ENCODE measurements at places on chromosomes 3 and 15. TPM values are rescaled to one million over a fixed set of nuclear protein-coding genes. Genes with fewer than 3 reads are reported as not detected.

The CCDC9B gene
- 10.1 TPM for total RNA-seq

The ATP2B2 gene
- total RNA-seq = 0.05 TPM

The KLHL6 gene
- 0.11 TPM for total RNA-seq

The TMC3 gene
- total RNA-seq = 0.22 TPM

DNA sequence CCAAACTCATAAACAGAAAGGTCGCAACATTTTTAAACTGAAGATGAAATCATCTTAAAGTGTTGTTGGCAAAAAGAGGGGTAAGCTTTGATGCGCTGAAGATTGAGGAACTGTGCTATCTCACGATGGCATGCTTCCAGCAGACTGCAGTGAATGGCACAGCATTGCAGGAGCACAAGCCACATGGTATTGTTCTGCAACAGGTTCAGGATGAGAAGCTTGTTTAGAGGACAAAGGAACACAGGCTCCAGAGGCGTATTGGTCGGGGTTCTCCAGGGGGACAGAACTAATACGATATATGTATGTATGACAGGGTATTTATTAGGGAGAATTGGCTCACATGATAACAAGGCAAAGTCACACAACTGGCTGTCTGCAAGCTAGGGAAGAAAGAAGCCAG lies 13.8 kb upstream of the PLD1 start:
- no peak for DNase-seq

DNA sequence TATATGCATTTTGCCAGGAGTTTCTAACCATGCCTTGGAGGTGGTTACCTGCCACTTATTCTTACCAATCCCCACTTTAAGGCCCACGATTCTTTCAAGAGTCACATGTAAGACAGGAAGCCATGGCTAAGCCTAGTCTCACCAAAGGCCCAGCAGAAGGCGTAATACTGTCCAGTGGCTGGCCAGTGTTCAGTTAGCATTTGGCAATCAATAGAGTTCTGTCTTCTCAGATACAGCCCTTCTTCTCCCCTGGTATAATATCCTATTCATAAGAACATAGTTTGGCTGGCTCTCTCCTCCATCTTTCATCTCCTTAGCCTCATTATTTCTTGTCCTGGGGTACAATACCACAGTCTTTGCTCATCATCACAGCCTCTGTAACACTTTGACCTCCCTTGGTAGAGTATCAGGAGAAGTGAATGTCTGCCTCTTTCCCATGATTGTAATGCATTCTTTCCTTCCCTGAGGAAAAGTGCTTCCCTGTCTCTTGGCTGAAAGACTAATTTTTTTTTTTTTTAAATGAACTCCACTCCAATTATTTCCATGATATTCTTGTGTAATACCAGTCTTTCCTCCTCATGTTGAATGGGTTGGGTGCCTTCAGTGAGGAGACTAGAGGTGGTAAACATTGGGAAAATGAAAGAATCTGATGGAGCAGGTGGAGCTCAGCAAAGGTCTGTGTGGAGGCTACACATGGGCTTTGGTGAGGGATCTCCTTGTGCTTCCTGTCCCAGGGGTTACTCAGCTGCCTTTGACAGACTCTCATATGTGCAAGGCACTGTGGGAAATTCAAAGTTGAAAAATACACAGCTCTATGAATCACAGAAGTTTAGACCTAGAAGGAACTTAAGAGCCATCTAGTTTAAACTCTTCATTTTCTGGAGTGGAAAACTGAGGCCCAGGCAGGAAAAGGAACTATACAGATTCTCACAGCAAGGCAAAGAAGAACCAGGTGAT lies 218.2 kb downstream of the P3H2 start:
- peak; percentile 8 for DNase-seq

DNA sequence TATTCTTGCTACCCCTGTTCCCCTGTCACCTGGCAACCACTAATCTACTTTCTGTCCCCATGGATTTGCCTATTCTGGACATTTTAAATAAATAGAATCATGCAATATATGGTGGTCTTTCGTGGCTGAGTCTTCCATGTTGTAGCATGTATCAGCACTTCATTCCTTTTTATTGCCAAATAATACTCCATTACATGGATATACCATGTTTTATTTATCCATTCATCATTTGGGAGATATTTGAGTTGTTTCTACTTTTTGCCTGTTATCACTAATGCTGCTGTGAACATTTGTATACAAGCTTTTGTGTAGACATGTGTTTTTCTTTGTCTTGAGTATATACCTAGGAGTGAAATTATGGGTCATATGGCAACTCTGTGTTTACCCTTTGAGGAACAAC lies 50.6 kb downstream of the NR2C2 start:
- DNase-seq = no peak

DNA sequence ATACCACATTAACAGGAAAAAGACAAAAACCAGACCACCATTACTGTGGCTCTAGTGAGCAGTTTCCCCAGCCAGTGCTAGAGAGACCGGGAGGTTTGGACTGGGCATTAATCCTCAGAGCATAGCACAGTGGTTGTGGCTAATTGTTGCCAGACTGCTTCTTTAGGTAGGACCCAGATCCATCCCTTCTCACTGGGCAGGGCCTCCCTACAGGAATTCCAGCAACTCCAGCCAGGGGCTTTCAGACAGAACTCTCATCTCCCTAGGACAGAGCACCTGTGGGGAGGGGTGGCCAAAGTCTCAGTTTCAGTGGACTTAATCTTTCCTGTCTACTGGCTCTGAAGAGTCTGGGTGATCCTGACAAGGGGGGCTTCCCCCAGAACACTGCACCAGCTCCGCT lies 759.6 kb downstream of the SQOR start:
- DNase-seq = no peak

- DNase-seq = peak; percentile 87
These were observed 23.1 kb downstream of the SRGAP3 start for GRCh38 chr3:9226326-9226725.

- no peak for DNase-seq
These were observed 115.2 kb downstream of the ASB7 start for GRCh38 chr15:100717596-100717995.

DNA sequence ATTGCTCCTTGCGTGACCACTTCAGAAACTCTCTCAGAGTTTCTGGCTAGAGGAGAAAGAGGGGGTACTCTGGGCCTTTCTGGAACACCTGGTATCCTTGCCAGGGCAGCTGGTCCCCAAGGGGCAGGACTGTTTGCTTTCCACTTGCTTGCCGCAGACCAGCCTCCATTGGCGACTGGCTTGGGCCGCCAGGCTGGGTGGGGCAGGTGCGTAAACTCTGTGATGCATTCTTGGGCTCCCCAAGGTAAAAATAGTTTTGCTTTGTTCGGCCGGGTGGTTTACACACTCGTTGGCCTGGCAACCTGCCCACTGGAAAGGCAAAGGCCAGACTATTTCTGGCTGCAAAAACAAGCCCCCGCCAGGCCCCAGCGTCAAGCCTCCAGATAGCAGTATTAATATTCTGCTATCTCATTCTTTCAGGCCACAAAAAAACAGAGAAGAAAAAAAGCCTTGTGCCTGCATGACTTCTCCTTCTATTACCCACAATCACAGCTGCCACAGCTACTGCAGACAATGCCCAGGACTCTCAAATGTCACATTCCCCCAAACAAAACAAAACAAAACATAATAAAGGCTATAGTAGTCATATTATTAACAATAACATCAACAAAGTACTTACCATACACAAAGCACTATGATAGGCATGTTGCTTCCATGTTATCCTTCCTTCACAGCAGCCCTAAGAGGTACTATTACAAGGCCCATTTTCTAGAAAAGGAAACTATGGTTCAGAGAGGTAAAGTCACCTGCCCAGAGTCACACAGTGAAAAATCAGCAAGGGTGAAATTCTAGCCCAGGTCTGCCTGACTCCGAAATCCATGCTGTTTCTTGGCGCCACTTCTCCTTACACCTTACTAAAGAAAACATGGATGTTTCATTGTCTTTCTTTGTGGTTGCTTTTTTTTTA lies 14.0 kb upstream of the SSUH2 start:
- DNase-seq = peak; percentile 87
